ENCODE measurements at places on chromosomes 7 and 10. TPM values are rescaled to one million over a fixed set of nuclear protein-coding genes. Genes with fewer than 3 reads are reported as not detected.

Gene KAZALD1
- 8.1 TPM for total RNA-seq

DNA sequence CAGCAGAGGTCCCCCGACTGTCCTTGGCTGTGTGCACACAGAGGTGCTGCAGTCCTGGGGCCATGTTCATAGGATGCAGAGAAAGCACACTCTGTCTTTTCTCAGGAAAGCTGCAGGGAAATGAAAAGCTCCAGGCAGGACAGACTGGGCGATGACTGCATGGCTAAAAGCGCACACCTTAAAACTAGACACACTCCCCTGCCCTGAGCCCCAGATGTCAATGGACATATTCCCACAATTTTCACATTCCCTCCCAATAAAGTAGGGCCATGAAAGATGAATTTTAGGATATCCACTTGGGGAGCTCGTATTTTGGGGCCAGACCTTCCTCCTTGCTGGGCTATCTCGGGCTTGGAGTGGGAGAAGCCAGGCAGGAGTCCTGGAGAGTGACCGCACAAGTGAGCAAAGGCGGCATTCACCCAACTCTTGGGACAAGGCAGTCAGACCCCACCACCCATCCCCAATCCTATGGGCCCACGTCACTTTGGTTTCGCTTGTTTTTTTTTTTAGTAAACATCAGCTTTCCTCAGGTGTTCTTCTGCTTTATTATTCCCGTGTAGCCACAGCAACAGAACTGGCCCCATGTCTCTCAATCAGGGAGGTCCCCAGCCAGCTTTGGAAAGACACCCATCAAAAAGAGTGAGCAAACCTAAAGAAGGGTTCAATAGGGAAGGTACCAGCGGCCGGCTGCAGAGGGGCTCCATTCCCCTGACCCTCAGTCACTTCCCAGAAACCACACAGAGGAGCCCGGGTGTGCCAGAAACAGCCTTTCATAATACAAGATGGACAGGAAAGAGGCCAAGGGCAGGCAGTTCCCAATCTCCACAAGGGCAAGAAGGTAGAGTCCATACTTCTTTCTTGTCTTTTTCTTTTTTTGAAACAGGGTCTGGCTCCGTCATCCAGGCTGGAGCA is 12.7 kb downstream of the GPRIN2 start:
- DNase-seq, result no peak

DNA sequence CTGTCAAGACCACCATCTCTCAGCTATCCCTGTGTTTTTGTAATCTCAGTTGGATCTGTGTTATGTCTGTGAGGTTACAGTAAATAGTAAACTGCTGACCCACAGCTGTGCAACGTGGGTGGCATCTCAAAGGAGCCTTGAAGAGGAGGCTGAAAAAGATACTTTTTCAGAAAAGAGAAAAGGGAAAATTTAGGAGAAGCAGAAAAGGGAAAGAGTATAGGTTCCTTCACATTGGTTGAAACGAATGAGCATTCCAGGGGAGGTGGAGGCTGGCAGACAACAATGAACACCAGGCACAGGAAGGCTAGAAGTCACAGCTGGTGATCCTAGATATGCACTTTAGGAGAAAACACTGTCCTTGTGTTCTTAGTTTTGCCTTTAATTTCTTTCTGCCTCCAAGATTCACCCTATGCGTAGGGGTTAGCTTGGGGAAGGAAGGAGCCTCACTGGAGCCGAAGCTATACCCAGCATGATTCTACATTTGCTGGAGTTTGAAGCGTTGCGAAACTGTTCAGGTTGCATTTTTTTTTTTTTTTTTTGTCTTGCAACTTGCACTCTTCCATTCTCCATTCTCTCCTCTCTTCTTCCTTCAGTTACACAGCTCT is 18.3 kb downstream of the CPED1 start:
- no peak for DNase-seq

- DNase-seq, result peak; percentile 66
Measured at GRCh38 chr7:151046603-151047573, 1.4 kb upstream of the ASIC3 start.

- peak; percentile 14 for DNase-seq
Measured at GRCh38 chr7:157274991-157275427, 61.8 kb upstream of the DNAJB6 start.

DNA sequence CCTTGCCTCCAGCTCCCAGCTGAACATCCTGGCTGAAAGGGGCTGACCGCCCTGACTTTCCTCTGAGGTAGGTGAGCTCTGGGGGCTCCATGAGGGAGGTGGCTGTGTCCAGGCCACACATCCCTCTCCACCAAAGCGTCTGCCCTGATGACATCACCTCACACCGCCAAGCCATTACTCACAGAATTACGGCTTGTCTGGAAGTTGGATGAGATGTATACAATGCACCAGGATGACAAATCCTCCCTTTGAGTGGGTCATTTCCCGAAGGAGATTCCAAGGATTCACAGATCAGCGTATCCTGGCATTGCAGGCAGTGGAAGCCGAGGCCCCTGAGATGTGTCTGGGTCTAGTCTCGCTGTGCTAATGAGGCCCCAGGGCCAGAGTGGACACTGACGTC is 15.1 kb upstream of the RET start:
- DNase-seq, result peak; percentile 9

DNA sequence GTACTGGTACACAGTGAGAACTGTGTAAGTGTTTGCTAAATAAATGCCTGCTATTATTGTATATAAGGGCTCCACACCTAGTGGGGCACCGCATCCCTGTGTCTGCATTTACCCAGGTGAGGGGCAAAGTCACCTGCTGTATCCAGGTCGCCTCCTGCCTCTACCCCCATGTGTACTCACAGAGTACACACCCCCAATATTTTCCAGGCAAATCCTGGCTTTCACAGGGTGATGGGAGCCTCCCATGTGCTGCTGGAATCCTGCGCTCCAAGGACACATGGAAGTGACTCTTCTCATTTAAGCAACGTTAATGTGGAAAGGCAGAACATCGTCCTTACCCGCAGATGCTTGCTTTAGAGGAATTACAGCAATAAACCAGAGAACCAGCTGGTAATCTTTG is 48.2 kb downstream of the ARHGAP22 start:
- DNase-seq, result no peak

DNA sequence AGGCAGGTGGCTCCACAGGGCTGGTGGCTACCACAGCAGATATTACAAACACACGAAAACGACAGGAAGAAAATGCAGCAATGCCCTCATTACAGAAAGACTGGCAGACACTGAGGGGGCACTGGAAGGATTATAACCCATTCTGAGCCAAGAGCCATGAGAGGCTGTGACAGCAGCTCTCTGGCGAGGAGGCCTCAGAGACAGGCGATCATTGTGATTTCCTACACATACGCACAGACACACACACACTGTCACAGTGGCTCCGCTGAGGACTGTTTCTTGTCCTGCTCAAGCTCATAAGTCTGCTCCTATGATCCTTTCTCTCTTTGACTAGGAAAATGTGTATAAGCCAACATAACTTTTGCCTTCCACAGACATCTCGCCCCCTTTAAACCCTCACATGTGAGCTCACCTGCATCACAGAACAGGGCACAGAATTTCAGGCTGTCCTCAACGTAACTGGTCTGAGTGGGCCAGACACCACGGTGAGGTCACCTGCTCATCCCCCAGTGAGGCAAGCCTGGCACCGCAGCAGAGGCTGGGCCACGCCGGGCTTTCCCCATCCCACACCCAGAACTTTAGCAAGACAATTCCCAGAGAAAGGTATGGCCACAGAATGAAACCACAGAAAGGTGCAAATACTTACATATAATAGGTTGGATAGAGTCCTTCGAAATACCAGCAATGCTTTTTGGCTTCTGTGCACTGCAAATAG is 51.7 kb downstream of the VOPP1 start:
- DNase-seq, result no peak

Gene LRRC18
- total RNA-seq, result not detected

DNA sequence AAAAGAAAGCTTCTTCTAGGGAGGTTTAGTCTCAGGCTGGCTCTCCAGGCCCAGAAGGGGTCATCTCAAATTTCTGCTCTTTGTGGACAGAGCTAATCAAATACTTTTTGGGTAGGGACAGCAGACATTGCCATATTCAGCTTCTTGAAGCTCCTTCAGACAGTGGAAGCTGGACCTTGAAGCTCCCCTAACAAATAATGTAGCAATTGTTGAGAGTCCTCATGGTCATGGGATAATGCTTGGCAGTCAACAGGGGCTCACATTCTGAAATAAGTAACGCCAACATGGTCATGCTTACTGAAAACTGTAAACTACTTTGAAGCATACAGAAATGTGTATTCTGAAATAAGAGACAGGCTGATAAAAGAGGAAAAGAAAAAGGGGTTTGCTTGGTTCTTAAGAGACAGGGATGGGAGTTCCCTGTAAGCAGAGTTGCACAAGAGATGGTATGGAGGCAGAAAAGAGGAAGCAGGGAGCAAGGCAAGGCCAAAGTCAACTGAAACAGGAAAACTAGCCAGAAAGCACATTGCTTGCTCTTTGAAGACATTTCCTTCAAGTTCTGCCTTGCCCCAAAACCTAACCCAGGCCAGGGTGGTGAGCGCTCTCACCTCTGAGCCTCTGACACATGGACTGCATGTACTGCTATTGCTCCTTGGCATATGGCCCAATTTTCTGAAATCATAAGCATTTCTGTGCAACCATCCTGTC is 53.1 kb upstream of the KMT2E start:
- no peak for DNase-seq

DNA sequence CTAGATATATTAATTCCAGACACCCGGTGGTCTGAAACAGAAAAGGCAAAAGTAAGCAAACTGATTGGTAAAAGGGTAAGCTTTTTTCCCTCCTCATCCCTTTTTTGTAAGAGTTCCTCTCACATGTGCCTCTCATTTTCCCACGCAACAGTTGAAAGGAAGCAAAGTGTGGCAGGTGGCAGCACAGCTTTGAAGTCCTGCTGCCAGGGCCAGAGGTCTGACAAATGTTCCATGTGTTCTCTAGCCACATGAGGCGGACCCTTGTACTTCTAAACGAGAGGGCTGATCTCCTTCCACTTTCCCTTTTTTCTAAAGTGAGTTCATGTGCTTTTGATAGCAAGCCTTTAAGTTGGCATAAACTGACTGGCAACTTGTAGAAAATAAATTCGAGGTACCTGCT is 217.5 kb downstream of the POLR1F start:
- no peak for DNase-seq

Gene PON1
- not detected for total RNA-seq

DNA sequence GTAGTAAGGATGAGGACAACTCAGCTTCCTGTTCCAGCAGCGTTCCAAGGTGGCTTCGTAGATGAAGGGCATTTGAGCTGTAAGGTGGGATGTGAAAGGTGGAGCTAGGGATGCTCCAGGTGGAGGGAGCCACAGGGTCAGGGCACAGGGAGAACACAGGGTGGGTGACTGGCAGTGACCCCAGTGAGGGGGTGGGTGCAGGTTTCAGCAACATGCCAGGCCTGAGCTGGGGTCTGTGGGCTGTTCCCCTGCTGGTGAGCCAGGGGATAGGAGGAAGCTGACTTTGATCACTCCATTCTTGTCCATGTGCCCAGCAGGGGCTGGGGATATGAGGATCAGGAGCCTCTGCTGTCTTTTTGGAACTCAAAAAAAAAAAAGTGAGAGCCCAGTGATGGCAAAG is 33.2 kb downstream of the CDH23 start:
- no peak for DNase-seq

Gene MOGAT3
- total RNA-seq, result not detected

DNA sequence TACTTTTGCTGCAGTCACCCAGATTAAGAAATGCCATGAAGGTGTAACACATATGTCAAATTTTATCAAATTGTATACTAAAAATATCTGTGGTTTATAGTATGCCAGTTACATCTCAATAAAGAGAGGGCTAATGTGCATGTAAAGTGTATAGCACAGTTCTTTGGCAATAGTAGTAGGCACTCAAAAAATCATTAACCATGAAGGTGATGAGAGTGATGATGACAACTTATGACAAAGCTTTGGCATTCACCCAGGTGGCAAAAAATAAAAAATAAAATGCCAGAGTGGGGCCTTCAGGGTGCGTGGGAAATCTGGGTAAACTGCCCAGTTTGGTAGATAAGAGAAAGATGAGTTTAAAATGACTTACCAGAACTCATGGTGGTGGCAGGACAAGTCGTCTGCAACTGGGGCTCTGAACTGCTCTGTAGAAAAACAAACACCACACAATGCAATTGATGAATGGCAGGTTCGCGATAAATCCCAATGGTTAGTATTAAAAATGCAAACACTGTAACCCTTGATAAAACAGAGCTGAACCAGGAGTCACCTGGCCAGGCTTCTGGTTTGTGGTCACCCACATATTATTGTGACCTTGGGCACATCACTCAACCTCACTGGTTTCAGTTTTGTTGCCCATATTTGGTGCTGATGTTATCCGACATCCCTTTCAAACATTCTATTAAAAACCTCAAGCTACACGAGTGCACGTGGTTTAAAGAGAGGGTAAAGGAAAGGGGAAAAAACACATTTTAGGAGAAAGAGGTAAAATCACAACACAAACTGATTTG is 120.2 kb downstream of the SORBS1 start:
- DNase-seq, result no peak

GRCh38 chr7:142791502-142791901 is 20.7 kb downstream of the PRSS2 start:
- DNase-seq, result no peak

GRCh38 chr10:58531084-58531695 is 18.5 kb downstream of the BICC1 start:
- peak; percentile 76 for DNase-seq

GRCh38 chr10:32349199-32349585 is 2.2 kb upstream of the EPC1 start:
- DNase-seq, result no peak

- DNase-seq, result peak; percentile 95
Measured at GRCh38 chr7:134593530-134594392, 44.9 kb downstream of the AKR1B15 start.

DNA sequence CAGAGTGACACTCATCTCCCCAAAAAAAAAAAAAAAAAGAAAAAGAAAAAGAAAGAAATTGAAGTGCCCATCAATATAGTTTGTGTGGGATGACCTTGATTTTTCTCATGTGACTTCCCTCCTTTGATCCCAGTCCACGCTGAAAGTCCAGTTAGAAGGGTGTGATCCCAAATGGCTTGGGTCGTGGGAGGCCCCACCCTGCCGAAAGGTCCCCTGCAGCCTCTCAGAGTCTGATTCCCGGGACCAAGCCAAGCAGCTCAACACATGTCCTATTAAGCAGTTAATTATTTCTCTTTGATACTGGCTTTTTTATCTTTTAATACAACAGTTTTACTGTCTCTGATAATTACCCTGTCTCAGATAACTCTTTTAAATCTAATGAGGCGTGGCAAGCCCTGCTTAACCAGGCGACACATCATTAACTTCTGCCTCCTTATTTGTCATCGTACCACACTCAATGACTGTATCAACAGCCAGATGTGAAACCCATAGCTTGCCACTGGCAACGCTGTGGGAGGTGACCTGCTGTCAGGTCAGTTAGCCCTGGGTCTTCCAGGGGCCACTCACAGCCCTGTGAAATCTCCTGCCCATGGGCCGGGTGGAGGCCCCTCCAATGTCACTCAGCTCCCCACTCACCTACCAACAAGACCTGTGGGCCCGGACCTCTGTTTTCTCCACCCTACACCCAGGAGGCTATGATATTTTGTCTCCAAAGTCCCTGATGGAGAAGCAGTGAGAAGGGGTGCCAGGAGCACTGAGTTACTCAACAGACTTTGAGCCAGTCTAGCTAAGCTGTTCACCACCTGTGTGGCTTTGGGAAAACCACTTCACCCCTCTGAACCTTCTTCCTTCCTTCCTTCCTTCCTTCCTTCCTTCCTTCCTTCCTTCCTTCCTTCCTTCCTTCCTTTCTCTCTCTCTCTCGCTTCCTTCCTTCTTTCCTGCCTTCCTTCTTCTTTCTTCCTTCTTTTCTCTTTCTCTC is 110.0 kb upstream of the SFMBT2 start:
- DNase-seq, result no peak

Gene HSPA12A
- total RNA-seq, result 16.1 TPM

Gene SSC4D
- total RNA-seq, result 0.56 TPM

All from IMR-90 (cell line).